ENCODE measurements at places on chromosomes 2 and 18.

DNA sequence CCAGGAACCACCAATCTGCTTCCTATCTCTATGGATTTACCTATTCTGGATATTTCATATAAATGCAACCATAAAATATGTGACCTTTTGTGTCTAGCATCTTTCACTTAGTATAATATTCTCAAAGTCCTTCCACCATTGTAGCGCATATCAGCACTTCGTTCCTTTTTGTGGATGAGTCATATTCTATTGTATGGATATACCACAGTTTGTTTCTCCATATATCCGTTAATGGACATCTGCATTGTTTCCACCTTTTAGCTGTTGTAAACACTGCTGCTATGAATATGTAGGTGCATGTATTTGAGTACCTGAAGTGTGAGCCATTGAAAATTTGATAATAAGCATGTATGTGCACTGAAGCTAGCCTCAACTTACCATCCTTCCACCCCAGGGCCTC lies 80.1 kb downstream of the NBAS start:
- no peak for DNase-seq

DNA sequence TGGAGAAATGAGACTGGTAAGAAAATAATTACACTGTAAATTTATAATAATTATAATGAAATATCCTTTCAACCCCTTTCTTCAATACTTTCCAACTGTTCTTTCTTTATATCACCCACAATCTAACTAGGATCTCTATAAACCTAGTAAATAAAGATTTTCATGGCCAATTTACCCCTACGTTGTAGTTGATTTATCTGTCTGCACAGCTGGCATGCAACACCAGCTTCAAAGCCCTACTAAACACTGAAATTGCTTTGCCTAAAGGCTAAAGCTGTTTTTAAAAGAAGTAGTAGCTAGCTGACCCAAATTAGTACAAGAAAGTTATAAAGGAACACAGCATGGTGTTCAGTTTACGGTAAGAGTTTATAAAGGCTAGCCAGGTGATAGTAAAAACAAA lies 140.1 kb downstream of the NOL4 start:
- DNase-seq = no peak

- DNase-seq = no peak
Measured at GRCh38 chr2:176781570-176782217, 430.9 kb upstream of the HNRNPA3 start.

DNA sequence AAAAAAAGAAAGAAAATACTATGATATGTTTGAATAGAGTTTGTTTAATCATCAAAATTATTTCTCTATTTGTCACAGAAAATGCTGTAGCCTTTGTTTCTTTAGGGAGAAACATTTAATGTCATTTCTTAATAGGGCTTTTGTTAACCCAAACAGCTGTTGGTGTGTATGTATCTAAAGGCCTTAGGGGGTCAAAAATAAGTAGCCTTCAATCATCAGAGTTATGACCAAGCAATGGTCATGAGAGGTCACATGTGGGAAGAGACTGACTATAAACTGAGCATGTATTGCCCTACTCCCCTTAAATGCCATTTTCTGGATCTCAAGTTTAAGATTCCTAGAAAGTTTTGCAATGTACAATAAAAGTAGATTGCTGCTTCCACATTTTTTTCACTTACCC lies 22.7 kb downstream of the HNMT start:
- no peak for DNase-seq

- no peak for DNase-seq
Measured at GRCh38 chr18:12005538-12006487, 24.5 kb downstream of the IMPA2 start.

GRCh38 chr2:99481941-99482340 lies 7.9 kb downstream of the REV1 start:
- no peak for DNase-seq

DNA sequence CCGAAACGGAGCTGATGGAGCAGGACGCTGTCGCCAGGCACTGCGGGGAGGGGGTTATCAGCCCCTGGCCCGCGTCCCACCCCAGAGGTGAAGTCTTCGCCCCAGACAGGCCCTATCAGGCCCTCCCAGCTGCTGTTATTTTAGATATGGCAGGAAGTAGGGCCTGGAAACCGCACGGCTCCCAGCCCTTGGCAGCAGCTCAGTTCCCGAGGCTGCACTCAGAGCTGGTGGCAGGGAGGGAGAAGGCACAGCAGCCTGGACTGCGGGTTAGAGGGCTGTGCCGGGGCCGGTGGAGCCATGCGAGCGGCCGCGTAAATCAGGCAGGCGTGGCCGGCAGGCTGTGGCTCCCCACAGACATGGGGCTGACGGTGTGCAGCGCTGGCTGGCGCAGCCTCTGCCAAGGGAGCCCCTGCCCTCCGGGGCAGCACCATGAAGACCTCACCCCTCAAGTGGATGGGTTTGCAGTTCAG lies 111.4 kb downstream of the NFATC1 start:
- DNase-seq = peak; percentile 57

DNA sequence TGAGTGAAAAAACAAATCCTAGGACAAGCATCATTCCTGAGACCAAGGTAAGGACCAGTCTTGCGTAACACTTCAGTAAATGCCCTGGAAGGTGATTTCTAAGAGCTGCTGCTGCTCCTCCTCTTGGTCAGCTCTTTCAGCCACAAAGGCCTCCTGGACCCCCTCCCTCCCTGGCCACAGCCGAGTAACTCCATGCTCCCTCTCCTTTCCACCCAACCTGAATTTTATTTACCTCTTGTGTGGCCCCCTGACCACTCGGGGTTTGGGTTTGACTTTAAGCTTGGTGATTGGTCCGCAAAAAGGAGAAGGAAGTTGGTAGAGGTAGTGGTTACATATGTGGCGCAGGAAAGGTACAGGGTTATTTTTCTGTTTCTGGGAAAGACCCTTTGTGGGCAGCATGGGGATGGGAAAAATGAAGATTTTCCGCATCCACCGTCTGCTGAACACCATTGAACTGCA lies 9.2 kb downstream of the HTRA2 start:
- no peak for DNase-seq

- no peak for DNase-seq
Measured at GRCh38 chr2:126510356-126510755, 145.6 kb upstream of the GYPC start.

DNA sequence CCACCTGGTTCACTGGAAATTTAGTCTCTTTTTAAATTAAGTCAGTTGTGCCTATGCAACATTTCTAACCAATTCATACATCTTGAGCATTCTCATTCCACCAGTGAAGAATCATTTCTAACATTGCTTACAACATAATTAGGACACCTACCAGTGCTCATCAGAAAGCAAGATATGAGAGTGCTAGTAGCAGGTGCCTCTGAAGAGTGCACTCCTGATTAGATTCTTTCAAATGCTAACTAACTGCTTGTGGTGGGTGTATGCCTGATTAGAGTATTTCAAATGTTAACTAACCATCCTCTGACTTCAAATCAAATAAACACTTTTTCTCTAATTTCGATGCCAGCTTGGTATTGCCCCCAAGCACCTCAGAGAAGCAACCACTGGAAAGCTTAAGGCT lies 124.3 kb upstream of the DNAJC10 start:
- no peak for DNase-seq

- DNase-seq = no peak
Measured at GRCh38 chr2:134301928-134302260, 48.0 kb downstream of the MGAT5 start.

- DNase-seq = no peak
Measured at GRCh38 chr2:196827356-196827755, 18.2 kb upstream of the C2orf66 start.

GRCh38 chr18:8765783-8766463 lies 60.6 kb downstream of the MTCL1 start:
- DNase-seq = no peak

DNA sequence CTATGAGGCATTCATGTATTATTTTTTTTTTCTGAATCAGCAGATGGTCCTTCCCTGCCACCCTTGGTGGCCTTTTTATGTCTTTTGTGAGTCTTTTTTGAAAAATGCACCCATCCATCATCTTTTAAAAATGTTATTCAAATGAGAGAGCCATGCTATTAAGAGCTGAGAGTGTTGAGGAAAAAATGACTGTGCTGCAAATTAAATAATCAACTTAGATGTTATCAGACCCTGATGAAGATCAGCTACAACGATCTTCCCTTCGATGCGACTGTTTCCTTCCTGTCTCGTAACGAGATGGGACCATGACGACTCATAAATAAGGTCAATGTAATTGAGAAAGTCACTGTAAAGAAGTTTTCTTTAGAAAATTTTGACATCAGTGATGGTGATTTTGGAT lies 44.4 kb downstream of the TRIB2 start:
- no peak for DNase-seq

- no peak for DNase-seq
Measured at GRCh38 chr2:219506802-219507526, 7.3 kb upstream of the ASIC4 start.

GRCh38 chr2:130875935-130876334 lies 39.2 kb downstream of the ARHGEF4 start:
- no peak for DNase-seq
